ENCODE measurements at places on chromosomes 5 and 9.

GRCh38 chr5:103487822-103488493 lies 74.6 kb downstream of the NUDT12 start:
- no peak for DNase-seq

DNA sequence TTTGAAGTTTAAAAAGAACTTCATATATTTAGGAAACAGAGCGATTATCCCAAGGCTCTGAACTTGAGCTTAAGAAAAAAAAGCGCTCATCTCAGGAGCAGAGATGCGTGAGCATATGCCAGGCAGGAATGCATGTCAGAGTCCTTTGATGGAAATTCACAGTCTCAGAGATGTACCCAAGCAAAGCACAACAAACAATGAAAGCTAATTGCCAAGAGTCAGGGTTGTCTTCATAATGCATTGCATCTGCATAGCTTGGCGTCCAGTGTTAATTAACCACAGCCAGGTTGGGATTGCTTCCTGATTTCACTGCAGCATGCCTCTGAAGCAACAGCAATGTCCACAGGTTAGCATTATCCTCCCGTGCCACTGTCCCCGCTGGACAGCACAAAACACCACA lies 907.0 kb upstream of the DMAC1 start:
- no peak for DNase-seq

GRCh38 chr5:32123058-32123805 lies 50.9 kb downstream of the GOLPH3 start:
- no peak for DNase-seq

- no peak for DNase-seq
These were observed 18.8 kb upstream of the TNFAIP8 start for GRCh38 chr5:119336845-119337580.
